Activated T-helper 9 cell treated with anti-CD3 and anti-CD28 coated beads, Interleukin-2, amount 50 U/mL, for 16 hours (primary cell): ENCODE measurements at places on chromosomes 2 and 18.

- DNase-seq = no peak
Observed at GRCh38 chr2:223465793-223466192, 136.4 kb downstream of the SCG2 start.

DNA sequence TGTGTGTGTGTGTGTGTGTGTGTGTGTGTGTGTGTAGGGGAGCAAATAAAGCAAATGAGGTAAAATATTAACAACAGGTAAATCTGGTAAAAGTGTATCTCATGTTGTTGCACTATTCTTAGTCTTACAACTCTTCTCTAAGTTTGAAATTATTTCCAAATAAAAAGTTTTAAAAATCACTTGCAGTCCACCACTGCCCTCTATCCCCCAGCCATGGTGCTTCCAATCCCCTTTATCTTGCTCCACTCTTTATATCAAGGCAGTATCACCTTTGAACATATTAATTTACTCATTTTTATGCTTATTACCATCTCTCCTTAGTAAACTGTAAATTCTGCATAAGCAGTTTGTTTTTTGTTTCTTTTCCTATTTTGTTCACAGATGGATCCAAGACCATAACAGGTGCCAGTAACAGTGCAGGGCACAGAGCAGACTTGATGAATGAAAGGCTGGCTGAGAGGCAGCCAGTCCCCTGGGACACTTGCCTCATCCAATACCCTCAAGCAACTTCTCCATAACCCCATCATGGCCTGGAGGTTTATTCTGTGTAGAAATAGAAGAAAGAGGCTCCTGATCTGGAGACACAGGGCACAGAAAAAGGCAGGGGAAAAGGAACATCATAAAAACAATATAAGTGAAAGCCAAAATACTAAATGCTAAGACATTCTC is 67.6 kb downstream of the LDAH start:
- DNase-seq = no peak

DNA sequence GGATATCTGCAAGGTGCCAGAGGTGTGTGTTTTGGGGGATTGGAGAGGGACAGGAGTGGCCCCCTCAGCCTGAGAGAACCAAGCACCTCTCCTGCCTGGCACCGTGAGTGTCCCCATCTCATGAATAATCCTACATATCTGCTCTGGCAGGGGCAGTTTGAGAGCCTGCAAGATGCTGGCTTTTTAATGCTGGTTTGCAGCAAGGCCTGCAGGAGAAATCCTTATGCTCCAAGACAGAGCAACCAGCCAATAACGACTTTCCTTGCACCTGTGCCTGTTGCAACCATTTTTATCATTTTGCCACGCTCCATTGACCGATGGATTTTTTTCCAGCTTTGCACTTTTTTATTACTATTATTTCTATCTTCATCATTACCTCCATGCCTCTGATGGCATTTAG is 259.4 kb upstream of the SKOR2 start:
- no peak for DNase-seq

- DNase-seq = no peak
Observed at GRCh38 chr2:169797601-169798000, 1.1 kb upstream of the SSB start.

GRCh38 chr2:126635281-126635680 is 20.7 kb upstream of the GYPC start:
- no peak for DNase-seq

DNA sequence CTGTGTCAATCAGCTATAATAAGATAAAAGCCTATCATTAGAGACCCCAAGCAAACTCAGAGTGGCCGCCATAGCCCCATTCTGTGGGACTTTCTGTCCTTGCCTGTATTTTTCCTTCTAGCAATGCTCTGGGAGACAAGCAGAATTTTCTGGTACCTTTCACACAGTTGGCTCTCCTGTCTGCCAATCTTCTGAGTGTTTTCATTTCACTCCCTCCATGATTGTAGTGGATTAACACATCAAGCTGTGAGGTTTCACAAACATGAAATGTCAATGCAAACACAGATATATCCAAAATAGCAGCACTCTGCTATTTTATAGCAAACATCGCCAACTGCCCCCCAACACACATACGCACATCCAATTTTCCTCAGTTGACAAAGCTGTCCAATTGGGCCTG is 64.9 kb downstream of the C1D start:
- no peak for DNase-seq

GRCh38 chr2:79982445-79982844 is 322.1 kb downstream of the LRRTM1 start:
- no peak for DNase-seq

- no peak for DNase-seq
Observed at GRCh38 chr2:240043279-240043989, 9.9 kb downstream of the OR6B3 start.

GRCh38 chr2:168424112-168424951 is 31.7 kb upstream of the CERS6 start:
- DNase-seq = no peak

DNA sequence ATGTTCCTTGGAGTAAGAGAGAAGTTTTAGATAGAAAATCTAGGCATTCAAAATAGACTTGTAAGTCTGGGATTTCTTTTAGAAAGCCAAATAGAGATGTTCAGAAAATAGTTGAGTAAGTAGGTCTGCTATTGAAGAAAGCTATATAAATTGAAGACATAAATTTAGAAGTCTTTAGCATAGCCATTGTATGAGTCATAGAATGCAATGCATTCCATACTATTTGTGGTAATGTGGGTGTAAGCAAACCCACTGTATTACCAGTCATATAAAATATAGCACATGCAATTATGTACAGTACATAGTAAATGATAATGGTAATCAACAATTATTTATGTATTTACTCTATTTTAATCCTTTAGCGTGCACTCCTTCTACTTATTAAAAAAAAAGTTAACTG is 14.1 kb downstream of the MC4R start:
- DNase-seq = no peak

DNA sequence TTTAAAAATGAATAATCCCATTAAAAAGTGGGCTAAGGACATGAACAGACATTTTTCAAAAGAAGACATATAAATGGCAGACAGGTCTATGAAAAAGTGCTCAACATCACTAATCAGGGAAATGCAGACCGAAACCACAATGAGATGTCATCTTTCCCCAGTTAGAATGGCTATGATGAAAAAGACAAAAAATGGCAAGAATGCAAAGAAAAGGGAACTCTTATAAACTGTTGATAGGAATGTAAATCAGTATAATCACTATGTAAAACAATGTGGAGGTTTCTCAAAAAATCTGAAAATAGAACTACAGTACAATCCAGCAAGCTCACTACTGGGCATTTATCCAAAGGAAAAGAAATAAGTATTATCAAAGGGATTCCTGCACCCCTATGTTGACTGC is 169.2 kb downstream of the METTL4 start:
- no peak for DNase-seq

DNA sequence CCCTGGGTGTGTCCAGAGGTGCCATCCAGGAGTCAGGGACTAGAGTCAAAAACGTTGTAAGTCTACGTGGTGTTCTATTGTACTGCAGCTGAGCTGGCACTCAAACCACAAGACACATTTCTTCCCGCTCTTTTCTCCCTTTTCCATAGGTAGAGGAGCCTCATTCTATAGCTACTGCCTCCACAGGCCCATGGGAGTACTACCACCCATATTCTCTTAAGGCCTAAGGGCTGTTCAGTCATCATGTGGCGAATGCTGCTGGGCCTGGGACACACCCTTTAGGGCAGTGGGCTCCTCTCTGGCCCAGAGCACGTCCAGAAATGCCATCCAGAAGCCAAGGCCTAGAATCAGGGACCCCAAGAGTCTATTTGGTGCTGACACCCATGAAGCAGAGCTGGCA is 1271.7 kb downstream of the CNTNAP5 start:
- no peak for DNase-seq

DNA sequence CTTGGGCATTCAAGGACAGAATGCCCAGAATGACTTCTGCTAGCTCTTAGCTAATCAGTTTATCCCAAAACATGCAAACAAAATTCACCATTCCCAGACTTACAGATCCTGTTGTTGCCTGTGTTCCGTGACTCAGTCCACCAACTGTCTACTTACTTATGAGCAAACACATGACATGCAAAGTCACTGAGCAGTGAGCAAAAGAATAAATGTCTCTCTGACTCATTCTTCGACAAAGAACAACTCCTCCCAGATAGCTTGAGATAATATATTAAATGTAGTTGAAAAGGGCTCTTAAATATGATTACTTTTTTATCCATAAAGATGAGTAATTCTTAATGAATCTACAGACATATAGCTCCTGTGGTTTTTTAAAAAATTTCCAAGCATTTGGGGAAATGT is 9.0 kb upstream of the CREG2 start:
- no peak for DNase-seq

- no peak for DNase-seq
Observed at GRCh38 chr2:236546561-236547002, 23.0 kb upstream of the ACKR3 start.

GRCh38 chr2:33373986-33374385 is 102.5 kb upstream of the RASGRP3 start:
- no peak for DNase-seq

DNA sequence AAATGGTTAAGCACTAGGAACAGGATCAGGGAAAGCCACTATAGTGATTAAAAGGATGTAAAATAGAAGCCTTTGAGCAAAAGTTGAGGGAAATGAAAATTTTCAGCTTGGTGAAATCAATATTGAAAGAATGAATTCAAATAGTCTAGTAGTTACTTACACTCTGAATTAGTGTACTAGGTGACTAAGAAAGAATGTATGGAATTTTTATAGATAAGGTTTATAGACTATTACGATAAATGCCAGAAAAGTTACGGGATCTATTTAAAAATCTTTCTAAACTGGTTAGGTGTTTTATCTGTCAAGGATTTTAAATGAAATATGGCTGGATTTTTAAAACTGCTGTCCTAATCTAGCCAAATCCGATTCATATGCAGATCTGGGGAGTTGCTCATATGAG is 208.6 kb downstream of the MYO3B start:
- DNase-seq = no peak

DNA sequence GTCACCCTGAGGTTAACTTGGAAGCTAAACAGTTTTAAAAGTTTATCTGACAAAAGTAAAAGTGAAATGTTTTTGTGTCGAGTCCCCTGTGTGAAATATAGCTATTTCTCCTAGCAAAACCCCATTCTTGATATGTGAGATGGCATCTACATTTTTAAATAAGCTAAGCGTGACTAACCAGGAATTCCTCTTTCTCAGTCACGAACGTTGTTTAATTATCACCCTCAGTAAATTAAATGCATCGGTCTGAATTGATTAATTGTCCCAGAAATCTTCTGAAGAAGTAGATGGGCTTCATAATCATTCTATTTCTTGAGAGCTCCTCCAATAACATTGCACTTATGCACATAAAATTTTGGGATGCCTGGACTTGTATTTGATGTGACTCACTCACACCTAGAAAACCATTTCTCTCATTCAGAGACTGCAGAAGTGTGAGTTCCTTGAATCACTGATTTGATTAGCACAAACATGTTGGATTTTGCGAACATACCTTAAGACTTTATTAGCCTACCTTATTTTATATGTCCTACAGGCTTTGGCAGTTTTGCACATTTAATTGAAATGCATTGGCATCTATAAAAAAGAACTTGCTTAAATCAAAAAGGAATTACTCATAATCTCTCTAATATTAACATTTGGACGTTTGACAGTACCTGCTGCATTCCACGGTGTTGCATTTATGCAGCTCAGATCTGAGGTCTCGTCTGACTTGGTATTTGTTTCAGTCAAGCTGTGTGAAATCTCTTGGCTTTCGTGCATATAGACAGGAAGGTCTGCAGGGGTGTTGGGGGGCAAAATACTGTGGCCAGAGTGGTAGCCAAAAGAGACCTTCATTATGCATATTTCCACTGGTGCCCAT is 475.2 kb downstream of the EPHA4 start:
- DNase-seq = no peak

DNA sequence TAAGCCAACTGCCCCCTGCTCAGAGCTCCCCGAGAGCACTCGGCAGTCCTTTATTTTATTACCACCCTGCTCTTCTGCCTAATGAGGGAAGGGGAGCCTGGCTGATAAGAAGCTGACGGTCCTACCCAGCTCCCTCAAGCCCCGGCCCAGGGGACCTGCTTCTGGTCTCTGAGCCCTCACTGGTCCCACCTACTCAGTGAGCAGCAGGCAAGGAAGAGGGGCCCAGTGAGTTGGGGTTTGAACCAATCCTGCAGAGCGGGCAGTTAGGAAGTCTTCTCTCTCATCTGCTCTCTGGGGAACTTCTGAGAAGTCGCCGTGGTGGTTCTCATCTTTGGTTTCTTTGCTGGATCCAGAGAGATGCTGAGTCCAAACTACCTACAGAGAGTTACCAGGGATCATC is 218.9 kb downstream of the NDUFA10 start:
- DNase-seq = no peak

DNA sequence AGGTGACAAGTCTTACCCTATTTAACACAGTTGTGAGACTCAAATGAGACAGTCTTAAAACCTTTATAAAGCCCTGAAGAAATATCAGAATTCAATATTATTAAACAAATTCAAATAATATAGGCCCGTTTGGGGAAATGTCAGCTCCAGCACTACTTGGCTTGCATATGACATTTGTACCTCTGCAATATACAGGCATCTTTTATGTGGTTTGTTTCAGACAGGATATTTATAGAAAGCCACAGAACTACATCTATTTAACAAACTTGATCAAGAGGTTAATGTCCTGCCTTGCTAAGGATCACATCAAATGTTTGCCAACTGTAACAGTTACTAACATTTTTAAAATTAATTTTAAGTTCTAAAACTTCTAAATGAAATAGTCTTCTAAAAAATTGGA is 3.2 kb upstream of the MREG start:
- no peak for DNase-seq

DNA sequence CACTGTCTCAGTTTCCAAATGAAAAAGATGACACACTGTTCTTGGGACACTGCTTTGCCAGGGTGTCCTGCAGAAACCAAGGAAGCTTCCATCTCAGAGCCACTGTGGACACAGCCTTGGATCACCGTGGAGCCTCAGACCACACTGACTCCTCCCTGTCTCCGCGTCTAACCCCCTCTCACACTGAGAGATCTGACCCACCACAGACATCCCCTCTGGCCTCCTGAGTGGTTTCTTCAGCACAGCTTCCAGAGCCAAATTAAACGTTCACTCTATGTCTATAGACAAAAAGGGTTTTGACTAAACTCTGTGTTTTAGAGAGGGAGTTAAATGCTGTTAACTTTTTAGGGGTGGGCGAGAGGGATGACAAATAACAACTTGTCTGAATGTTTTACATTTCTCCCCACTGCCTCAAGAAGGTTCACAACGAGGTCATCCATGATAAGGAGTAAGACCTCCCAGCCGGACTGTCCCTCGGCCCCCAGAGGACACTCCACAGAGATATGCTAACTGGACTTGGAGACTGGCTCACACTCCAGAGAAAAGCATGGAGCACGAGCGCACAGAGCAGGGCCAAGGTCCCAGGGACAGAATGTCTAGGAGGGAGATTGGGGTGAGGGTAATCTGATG is 113.4 kb upstream of the PKDCC start:
- no peak for DNase-seq

DNA sequence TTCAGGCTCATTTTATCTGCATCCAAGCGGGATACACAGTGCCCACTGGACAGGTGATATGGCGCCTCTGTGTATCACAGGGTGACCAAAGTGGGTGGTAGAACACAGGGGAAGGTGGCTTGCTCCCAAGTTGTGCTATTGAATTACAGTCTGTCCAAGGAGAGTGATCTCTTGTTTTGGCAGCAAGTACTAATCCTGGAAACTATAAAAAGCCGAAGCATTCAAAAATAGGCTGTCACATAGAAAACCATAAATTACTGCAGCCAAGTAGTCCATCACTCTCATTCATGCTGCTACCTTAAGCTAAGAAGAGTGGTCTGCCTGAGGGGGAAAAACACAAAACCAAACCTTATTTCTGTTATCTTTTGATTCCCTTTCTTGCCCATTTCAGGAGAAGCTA is 237.1 kb upstream of the POU3F3 start:
- no peak for DNase-seq
